Spinal cord (tissue), 10 donors: ENCODE measurements at places on chromosomes 6 and 20. TPM values are rescaled to one million over a fixed set of nuclear protein-coding genes. Genes with fewer than 3 reads are reported as not detected.

Gene PRSS35
- 38.4 TPM for total RNA-seq

DNA sequence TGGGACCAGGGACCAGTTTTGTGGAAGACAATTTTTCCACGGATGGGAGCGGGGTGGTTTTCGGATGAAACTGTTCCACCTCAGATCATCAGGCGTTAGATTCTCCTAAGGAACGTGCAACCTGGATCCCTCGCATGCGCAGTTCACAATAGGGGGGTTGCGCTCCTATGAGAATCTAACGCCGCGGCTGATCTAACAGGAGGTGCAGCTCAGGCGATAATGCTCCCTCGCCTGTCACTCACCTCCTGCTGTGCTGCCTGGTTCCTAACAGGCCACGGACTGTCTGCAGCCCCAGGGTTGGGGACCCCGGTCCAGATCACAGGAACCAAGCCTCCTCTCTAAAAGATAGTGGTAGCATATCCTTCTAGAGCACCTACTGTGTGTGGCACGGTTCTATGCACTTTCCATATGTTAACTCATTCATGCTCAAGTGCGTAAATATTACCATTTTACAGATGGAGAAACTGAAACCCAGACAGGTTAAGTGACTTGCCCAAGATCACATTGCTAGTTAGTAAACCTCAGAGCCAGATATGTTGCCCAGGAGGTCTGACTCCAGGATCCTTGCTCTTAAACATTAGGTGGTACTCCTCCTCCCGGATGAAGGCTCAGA is 25.3 kb downstream of the SPDEF start:
- DNase-seq, result no peak

Gene KCNK5
- total RNA-seq, result 7.4 TPM

Gene TUBB2B
- 702 TPM for total RNA-seq

Gene APCDD1L
- total RNA-seq, result 0.11 TPM
